ENCODE measurements at places on chromosomes 11 and 22.

- no peak for DNase-seq
Observed at GRCh38 chr11:47317064-47317828, 35.3 kb downstream of the MYBPC3 start.

DNA sequence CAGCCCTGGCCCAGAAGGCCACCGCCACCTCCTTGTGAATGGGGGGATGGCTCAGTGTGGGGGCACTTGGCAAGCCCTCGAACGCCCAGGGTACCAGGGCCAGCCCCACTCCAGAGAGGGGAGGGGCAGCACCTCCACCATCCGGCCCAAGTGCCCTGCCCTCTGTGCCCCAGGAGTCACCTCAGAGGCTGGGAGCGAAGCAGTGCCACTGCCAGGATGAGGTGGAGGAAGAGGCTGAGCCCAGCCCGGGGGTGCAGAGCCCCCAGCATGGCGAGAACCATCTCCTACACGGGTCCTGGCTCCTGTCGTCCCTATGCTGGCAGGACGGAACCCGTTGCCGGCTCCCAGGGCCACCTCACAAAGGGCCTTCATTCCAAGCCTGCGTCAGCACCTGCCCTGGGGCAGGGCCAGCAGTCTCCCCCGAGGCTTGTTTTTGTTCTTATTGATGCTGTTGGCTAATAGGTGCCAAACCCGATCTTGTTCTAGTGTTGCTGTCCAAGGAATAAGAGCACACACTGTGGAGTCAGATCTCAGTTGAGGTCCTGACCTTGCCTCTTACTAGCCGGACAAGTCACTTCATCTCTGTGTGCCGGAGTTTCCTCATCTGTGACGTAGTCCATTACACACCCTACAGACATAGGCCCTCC, at the start of gene FREY1:
TSS of gene FREY1 (minus strand) at position 307 of the 647 bp plus-strand sequence. CDS start at position 281, 26 bp downstream.
- DNase-seq, result no peak

- DNase-seq, result no peak
Observed at GRCh38 chr11:104823657-104824056, 74.6 kb downstream of the CASP12 start.

DNA sequence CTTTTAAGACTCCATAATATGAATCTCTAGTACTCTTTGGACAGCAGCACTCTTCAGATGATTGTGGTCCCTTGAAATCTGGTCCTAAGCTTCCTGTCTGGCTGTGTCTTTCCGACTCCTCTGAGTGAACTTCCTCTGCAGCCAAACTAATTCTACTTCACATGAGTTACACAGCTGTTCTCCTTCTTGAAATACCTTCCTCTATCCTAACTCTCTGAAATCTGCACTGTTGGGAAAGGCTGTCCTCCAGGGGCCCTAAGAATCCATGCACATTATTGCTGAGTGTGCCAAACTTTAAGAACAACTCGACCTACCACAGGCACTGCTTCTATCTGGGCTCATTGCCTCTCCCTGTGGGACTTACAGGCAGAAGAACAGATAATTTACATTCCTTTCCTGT, 217.3 kb upstream of the ARHGAP42 start:
- no peak for DNase-seq

DNA sequence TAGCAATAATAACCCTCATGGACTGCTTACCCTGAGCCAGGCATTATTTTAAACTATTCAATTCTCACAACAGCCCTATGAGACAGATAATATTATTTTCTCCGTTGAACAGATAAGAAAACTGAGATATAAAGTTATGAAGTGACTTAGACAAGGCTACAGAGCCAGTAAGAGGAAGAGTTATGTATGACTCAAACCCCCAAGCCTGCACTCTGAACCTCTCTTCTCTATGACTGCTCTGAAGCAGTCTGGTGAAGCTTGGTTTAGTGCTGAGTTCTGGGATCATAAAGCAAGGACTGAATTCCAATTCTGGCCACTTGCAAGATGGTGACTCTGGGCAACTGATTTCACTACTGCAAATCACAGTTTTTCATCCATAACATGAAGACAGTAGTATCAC, 34.5 kb downstream of the TNKS1BP1 start:
- DNase-seq, result no peak

All from stimulated activated CD4-positive, alpha-beta T cell treated with anti-CD3 and anti-CD28 coated beads, Interleukin-4, amount 100 ng/mL, for 4 hours (primary cell).